ENCODE measurements at places on chromosomes 2 and 18. TPM values are rescaled to one million over a fixed set of nuclear protein-coding genes. Genes with fewer than 3 reads are reported as not detected.

The CDCA7 gene
- 14.3 TPM for total RNA-seq

The INHBB gene
- total RNA-seq, result 3.3 TPM

The ST3GAL5 gene
- 44.4 TPM for total RNA-seq

The GKN2 gene
- total RNA-seq, result not detected

The CCDC142 gene
- total RNA-seq, result 33.0 TPM

The ARHGAP25 gene
- 1.2 TPM for total RNA-seq

The KIAA2012 gene
- total RNA-seq, result 0.82 TPM

The CAVIN2 gene
- 3.3 TPM for total RNA-seq

The RAPGEF4 gene
- total RNA-seq, result 23.6 TPM

The FAM237A gene
- not detected for total RNA-seq

The ANKRD44 gene
- 101 TPM for total RNA-seq

The GLI2 gene
- 0.41 TPM for total RNA-seq

The PFN4 gene
- total RNA-seq, result not detected

The DUSP11 gene
- 26.9 TPM for total RNA-seq

The UGT1A8 gene
- total RNA-seq, result not detected

The ELOA2 gene
- total RNA-seq, result not detected

The LHCGR gene
- under 0.01 TPM for total RNA-seq

The ASTL gene
- total RNA-seq, result not detected

The IL37 gene
- not detected for total RNA-seq

The ZNF892 gene
- total RNA-seq, result 29.8 TPM

The TDRD15 gene
- total RNA-seq, result under 0.01 TPM

The REG1A gene
- total RNA-seq, result not detected

The TMEM37 gene
- not detected for total RNA-seq

The MOGAT1 gene
- not detected for total RNA-seq

The ZC3H15 gene
- total RNA-seq, result 63.2 TPM

The SLC40A1 gene
- total RNA-seq, result 45.2 TPM

The TSPYL6 gene
- total RNA-seq, result not detected

The DNER gene
- 79.9 TPM for total RNA-seq

The UGT1A5 gene
- total RNA-seq, result not detected

The NGEF gene
- total RNA-seq, result 50.1 TPM

The MTA3 gene
- 30.6 TPM for total RNA-seq

The NFE2L2 gene
- 8.6 TPM for total RNA-seq

The TCF23 gene
- not detected for total RNA-seq

The RAX gene
- total RNA-seq, result not detected

The CRYGC gene
- not detected for total RNA-seq

The TMEM17 gene
- 4.9 TPM for total RNA-seq

The SYT4 gene
- 746 TPM for total RNA-seq

The VIL1 gene
- total RNA-seq, result not detected

The PCARE gene
- not detected for total RNA-seq

The HOXD1 gene
- not detected for total RNA-seq

The PPIL3 gene
- 46.5 TPM for total RNA-seq

The SERPINB10 gene
- total RNA-seq, result 0.41 TPM

The OTOS gene
- 0.41 TPM for total RNA-seq

Measured in frontal cortex (tissue), 4 donors.